ENCODE measurements at places on chromosomes 5 and 9. TPM values are rescaled to one million over a fixed set of nuclear protein-coding genes. Genes with fewer than 3 reads are reported as not detected.

GRCh38 chr9:122302237-122303093, 37.8 kb downstream of the MRRF start:
- peaks cover 15% of the 10 kb centered on the region for H3K36me3 ChIP-seq
- DNase-seq = no peak
- H3K27ac ChIP-seq = no peak overlapping the region
- H3K4me1 ChIP-seq = no peaks in the 10 kb centered on the region
- no peaks in the 10 kb centered on the region for H3K27me3 ChIP-seq

DNA sequence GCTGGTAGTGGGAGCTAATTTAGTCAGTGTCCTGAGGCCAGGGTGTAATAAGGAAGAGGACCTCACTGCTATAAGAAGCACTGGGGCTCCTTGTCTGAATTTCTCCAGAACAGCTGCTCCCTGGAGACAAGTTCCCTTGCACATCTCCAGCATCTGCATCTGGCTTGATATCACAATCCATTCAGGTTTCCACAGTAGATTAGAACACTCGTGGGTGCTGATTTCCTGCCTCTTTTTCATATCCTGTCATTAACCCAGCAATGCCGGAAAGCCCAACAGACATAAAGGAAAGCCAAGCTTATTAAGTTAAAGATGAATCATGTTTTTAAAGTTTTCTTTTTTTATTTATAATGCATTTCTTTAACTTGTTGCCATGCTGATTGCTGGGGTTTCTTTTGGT, 232.3 kb upstream of the WWC1 start:
- H3K4me3 ChIP-seq = no peak overlapping the region
- no peak for DNase-seq
- H3K36me3 ChIP-seq = no peaks in the 10 kb centered on the region
- no peak overlapping the region for H3K27ac ChIP-seq

GRCh38 chr5:128052780-128053179, 30.8 kb upstream of the SLC12A2 start:
- H3K27ac ChIP-seq = no peak overlapping the region
- H3K27me3 ChIP-seq = no peaks in the 10 kb centered on the region
- peaks cover 16% of the 10 kb centered on the region for H3K36me3 ChIP-seq
- H3K4me3 ChIP-seq = no peak overlapping the region
- no peaks in the 10 kb centered on the region for H3K4me1 ChIP-seq

- no peaks in the 10 kb centered on the region for H3K27me3 ChIP-seq
- H3K4me3 ChIP-seq = no peak overlapping the region
- H3K27ac ChIP-seq = no peak overlapping the region
Observed at GRCh38 chr9:94736759-94737158, 10.3 kb downstream of the AOPEP start.

- no peak for DNase-seq
- H3K4me3 ChIP-seq = no peak overlapping the region
- no peak overlapping the region for H3K27ac ChIP-seq
- H3K27me3 ChIP-seq = peaks cover 14% of the 10 kb centered on the region
Observed at GRCh38 chr5:76908166-76908565, 44.7 kb upstream of the CRHBP start.

Gene OR1L1
- total RNA-seq = not detected

Gene FIBCD1
- total RNA-seq = not detected

Gene SOHLH1
- total RNA-seq = not detected

Gene PDLIM7
- 39.1 TPM for total RNA-seq
